ENCODE measurements at places on chromosomes 12 and 14.

GRCh38 chr14:106831322-106831720 lies 1304.9 kb downstream of the TMEM121 start:
- no peak for DNase-seq

GRCh38 chr14:72617391-72618031 lies 276.4 kb downstream of the DPF3 start:
- DNase-seq, result peak; percentile 44

DNA sequence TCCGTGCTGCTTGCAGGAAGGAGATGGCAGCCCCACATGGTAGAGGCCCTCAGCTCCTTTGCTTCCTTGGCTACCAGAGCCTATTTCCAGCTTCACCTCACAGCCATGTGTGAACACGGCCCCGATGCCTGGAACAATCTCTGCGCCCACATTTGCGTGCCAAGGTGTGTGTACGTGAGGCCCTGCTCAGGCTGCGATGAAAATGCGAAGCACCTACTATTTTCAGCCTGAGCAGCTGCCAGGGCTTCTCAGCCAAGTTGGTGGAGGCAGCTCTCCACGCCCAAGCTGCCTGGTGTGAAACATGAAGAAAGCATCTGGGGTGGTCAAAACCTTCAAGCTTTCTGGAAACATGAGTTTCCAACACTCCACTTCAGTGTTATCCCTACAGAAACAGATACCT lies 177.8 kb upstream of the EGLN3 start:
- DNase-seq, result peak; percentile 70

GRCh38 chr12:93789767-93790166 lies 112.6 kb downstream of the CRADD start:
- DNase-seq, result no peak

DNA sequence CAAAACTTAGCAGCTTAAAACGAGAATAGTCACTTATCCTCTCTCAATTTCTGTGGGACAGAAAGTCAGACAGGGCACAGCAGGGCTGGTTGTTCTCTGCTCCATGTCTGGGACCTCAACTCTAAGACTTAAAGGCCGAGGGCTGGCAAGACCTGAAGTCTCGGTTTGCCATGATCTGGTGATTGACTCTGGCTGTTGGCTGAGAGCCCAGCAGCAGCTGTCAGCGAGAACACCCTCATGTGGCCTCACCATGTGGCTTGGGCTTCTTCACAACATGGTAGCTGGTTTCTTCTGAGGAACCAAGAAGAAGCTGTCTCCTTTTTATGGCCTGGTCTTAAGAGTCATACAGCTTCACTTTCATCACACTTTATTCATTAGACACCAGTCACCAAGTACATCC lies 1.7 kb upstream of the VASH1 start:
- DNase-seq, result no peak

DNA sequence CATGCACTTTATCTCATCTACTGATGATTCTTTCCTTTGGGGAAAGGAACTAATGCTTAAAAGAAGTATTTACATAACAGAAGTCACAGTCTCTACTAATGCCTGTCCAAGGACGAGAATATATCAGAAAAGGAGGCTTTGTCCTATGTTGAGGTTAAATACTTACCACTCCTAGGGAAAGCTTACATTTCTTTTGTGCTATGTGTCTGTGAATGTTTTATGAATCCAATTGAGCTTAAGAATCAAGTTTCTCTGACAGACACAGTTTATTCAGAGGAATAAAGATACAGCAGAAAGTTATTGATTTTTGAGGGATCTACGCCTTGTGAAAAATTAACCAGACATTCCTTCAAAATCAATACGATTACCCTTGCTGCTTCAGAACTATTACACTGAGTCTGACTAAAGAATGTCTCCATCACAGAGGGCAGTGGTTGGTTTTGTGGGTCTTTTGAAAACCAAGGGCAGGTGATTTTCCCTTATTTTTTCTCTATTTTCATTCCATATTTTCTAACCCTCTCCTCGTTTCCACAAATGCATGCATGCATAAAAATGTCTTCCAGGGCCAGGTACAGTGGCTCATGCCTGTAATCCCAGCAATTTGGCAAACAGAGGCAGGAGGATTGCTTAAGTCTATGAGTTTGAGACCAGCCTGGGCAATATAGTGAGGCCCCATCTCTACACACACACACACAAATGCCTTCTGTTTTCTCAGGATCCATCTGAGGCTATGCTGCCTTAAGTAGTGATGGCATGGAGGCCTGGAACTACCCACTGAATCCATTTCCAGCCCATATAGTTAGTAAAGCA lies 1095.1 kb downstream of the GALC start:
- no peak for DNase-seq

DNA sequence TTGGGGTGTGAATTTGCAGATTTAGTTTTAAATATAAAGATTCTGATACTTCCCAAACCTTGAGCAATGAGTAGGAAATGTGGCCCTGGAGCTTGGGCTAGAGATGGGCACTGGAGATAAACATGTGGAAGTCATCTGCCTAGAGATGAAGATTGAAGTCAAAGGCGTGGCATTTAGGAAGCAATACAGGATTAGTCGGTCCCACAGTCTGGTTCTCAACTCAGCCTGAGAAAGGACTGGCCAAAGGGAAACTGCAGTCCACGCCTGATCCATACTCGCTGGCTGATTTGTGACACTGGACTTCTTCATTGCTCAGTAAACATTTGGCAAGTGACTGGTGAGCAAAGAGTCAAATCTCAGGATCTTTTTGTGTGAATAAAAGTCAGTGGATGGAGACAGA lies 268.2 kb upstream of the ATP2B1 start:
- DNase-seq, result no peak

- DNase-seq, result no peak
Observed at GRCh38 chr12:114011711-114012110, 45.6 kb upstream of the RBM19 start.

DNA sequence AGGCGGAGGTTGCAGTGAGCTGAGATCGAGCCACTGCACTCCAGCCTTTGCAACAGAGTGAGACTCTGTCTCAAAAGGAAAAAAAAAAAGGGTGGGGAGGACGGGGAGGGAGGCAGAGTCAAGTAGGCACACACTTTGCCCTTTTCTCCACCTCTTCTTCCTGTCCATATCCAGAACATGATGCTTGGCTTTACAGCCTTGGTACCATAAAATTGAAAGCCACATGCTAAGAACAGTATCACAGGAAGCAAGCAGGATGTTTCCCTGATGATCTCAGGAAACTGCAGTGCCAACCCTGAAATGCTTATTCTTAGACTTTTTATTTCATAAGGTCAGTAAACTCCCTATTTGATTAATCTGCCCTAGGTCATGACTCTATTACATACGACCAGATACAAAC lies 32.5 kb upstream of the YAF2 start:
- no peak for DNase-seq

DNA sequence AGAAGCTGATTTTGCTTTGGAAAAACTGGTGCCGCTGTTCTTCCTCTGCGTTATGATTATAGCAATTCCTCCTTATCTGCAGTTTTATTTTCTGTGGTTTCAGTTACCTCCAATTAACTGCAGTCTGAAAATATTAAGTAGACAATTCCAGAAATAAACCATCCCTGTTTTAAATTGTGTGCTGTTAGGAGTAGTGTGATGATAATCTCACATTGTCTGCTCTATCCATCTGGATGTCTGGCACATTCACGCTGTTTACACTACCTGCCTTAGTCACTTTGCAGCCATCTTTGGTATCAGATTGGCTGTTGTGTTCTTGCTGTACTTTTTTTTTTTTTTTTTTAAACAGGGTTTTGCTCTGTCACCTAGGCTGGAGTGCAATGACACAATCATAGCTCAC lies 141.0 kb downstream of the GRIP1 start:
- no peak for DNase-seq

DNA sequence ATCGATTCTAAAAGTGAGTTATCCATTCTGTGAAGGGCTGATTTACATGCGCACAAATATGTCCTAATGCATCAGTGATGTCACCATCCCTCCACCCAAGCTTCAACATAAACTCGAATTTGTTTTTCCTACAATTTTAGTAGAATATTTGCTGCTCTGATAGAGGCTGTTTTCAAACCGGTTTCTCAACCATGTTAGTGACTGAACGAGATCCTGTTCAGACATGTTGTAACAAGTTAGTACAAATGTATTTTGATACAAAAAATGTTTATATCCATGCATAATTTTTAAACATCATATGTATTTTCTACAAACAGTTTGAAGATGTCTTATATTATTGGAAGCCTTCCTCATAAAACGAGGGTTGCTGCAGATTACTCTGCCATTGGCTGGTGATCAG lies 12.7 kb upstream of the PRB2 start:
- no peak for DNase-seq

DNA sequence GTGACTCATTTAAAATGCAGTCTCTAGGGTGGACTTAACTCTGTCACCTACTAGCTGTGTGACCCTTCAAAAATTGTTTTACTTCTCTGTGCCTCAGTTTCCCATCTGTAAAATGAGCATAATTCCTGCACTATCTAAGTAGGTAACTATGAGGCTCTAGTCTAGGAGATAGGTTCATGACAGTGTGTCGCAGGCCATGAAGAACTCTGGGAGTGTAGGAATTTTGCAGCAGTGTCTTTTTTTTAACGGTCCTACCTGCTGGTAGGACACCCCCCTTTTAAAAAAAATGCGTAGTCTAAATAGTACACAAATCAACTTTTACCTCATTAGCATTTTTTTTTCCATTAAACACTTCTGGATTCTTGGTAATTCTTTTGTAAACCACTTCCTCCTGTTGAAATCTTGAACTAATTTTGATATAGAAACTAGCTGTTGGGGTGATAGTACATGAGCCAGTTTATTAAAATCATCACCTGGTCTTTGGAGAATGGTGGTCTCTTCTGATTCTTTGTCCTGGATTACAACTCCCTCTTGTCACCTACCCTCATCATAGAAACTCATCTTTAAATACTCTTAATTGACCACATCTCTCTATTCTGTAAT lies 86.0 kb upstream of the SLC38A2 start:
- no peak for DNase-seq

- no peak for DNase-seq
Observed at GRCh38 chr12:78179346-78179745, 348.7 kb downstream of the NAV3 start.

DNA sequence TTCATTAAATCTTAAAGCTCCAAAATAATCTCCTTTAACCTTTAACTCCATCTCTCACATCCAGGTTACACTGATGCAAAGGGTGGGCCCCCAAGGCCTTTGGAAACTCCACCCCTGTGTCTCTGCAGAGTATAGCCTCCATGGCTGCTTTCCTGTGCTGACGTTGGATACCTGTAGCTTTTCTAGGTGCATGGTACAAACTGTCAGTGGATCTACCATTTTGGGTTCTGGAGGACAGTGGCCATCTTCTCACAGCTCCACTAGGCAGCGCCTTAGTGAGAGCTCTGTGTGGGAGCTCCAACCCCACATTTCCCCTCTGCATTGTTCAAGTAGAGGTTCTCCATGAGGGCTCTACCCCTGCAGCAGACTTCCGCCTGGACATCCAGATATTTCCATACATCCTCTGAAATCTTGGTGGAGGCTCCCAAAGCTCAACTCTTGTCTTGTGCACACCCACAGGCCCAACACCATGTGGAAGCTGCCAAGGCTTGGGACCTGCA lies 162.2 kb downstream of the RASSF9 start:
- no peak for DNase-seq

- DNase-seq, result no peak
Observed at GRCh38 chr12:72214163-72214562, 58.0 kb upstream of the TRHDE start.

DNA sequence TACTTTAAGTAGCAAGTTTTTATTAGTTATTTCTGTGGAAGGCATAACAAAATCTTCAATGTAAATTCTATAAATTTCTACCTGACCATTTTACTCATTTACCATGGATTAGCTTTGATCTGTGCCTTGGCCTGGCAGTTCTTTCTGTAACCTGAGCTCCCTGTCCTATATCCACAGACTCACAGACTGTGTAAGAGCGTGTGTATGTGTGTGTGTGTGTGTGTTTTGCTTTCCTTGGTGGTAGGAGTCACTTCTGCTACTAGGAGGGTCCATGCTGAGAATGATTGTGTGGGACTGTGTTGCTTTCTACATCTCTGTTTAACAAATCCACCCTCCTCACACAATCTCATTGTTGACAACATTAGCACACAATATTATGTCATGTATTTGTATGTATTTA lies 221.2 kb upstream of the PELI2 start:
- DNase-seq, result no peak

DNA sequence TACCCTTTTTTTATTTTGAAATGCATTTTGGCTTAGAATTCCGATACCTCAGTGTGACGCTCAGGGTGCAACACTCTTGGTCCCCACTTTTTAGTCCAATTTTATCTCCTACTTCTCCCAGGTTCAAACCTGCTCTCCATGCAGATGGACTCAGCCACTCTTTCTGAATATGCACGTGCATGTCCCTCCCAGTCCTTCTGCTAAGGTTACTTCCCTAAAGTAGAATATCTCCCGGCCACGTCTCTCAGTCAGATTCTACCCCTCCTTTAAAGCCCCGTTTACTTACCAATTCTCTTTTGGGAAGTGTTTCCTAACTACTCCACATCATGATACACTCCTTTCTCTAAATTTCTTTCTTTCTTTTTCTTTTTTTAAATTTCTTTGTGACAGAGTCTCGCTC lies 15.5 kb upstream of the PARP11 start:
- DNase-seq, result no peak

- no peak for DNase-seq
Observed at GRCh38 chr12:29282031-29282816, 98.7 kb downstream of the ERGIC2 start.

DNA sequence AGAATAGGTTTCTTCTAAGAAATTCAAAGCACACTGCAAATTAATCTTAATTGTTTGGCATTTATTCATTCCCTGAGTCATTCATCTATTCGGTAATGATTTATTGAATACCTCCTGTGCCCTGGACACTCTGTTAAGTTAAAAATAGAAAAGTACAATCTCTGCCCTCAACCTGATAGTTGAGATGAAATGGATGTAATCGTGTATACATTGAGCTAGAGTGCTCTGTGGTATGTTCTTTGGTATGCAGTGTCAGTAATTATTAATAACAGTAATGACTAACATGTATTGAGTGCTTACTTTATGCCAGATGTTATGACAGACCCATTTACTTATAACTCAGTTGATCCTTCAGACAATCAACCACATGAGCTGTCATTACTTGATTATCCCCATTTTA lies 47.6 kb downstream of the UTP20 start:
- no peak for DNase-seq

- peak; percentile 35 for DNase-seq
Observed at GRCh38 chr14:100546051-100546443, 41.2 kb downstream of the BEGAIN start.

DNA sequence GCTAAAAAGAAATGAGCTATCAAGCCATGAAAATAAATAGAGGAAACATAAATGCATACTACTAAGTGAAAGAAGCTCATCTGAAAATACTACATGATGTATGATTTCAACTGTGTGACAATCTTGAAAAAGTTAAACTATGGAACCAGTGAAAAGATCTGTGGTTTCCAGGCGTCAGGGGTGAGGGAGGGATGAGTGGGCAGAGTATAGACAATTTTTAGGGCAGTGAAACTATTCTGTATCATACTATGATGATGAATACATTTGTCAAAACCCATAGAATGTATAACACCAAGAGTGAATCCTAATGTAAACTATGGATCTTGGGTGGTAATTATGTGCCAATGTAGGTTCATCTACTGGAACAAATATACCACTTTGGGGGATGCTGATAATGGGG lies 21.3 kb downstream of the SPX start:
- DNase-seq, result no peak

Measured in left ventricle myocardium inferior (tissue), 1 donor.